ENCODE measurements at places on chromosomes 16 and 17.

- no peak for DNase-seq
Measured at GRCh38 chr17:77306790-77307478, 166.2 kb downstream of the SEC14L1 start.

GRCh38 chr16:68089067-68089466 is 3.9 kb downstream of the NFATC3 start:
- DNase-seq, result no peak

DNA sequence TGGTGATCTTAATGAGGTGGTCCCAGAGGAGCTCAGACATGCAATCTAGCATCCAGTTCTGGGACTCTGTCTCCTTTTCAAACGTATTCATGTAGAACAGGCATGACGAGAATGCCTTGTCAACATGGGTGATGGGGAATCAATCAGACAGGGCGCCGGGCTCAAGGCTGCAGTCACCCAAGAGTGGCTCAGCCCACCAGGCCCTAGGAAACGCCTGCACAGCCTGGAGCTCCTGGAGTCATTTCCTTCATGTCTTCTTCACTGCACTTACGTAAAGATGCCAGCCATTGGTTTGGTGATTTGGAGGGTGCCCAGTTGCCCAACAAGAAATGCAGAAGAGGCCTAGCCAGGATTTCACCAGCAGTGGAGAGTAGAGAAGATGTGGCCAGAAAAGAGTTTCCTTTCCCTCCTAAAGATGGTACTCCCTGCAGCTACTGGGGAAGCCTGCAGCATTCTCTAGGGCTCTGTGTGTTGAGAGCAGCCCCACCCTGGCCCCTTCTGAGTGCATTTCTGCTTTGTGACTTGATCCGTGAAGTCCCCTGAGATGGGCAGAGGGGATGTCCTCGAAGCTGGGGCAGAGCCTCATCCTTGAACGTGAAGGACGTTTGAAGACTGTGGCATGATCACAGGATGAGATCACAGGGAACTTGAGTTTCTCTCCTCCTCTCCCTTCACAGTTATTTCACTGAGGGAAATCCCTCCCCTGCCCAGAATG is 24.0 kb upstream of the STH start:
- no peak for DNase-seq

DNA sequence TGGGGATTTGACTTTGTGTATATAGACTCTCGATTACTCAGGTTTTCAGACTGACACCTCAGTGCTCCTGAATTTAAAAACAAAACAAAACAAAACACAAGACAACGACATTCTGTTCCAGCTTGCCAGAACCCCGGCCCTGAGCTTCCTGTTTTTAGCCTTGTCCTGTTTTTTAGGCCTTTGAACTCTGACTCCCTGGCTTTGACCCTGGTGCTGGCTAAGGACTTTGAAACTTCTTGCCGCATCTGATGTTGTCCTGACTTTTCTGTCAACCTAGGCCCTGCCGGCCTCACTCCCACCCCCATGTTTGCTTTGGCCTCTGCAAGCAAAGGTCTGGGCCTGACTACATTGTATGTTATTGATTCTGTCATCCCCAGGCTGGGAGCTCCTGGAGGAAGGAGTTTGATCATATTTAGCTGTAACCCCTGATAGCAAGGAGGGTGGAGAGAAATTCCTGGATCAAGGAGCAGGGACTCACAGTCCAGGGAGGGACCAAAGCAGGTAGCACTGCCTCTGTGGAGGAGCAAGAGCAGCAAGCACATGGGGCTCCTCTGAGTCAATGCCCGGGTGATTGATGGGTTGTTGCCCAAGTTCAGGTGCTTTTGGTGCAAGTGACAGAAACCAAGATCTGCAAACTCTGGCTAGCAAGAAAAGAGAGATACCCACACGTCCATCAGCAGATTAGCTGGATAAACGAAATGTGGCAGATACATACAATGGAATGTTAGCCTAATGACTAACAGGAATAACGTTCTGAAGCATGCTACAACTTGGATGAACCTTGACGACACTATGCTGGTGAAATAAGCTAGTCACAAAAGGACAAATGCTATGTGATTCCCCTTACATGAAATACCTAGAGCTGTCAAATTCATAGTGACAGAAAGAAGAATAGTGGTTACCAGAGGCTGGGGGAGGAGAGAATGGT is 7.7 kb downstream of the CCL16 start:
- peak; percentile 9 for DNase-seq

DNA sequence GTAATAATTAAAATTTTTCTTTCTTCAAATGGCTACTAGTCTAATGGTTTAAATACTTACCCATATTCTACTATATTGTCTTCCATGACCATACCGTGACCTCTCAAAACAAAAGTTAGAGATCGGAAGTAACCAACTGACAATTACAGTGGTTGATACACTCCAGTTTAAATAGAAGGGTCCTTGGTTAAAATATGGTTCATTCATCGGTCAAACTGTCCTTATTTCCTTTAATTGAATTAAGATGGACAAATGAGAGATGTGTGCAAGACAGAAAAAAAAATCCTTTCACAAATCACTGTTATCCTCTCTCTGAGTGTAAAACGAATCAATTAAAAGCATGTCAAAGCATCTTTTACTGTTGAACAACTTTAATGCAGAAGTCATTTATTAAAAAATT is 214.3 kb upstream of the TBX2 start:
- DNase-seq, result no peak

GRCh38 chr16:51399908-51400670 is 249.0 kb upstream of the SALL1 start:
- no peak for DNase-seq

DNA sequence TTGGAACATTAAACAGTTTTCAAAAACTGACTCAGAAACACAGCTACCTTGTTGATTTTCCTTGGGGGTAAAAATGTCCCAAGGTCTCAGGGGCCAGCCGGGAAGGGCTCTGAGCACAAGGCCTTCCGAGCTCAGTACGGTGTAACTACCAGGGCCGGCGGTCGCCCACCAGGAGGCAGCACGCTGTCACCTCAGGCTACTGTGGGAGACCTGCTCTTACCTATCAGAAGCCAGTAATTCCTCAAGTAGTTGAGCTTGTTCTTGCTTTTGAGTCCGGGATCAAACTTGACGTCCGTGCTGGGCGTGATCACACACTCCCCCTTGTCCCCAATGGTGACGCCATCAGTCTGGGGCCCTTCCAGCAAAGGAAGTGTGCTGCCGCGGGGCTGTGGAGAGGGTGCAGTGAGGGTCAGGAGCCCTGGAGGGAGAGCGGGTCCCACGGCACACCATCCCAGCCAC is 43.4 kb upstream of the ICAM2 start:
- no peak for DNase-seq

GRCh38 chr16:89918453-89919347 is at the start of gene MC1R:
Gene MC1R, plus strand, starts transcription at chr16:89918862. Its CDS starts 397 bp downstream, at chr16:89919259.
- DNase-seq, result peak; percentile 57

- no peak for DNase-seq
Measured at GRCh38 chr16:82340531-82340930, 170.5 kb upstream of the MPHOSPH6 start.

DNA sequence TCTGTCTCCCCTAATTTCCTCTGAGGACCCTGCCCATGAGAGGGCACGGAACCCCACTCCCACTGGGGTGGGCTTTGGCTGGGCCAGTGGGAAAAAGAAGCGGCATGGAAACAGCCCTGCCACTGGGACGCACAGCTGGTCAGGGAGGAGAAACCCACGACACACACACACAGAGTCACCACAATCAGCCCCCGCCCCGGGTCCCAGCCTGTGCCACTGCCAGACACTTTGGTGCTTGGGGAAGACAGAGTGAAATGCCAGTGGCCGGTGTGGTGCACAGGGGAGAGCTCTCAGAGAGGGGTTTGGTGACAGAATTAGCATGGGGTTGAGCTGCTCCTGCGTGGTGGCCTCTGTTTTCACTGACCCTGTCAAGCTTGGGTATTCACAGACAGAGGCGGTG is 30.7 kb upstream of the RNPS1 start:
- no peak for DNase-seq

DNA sequence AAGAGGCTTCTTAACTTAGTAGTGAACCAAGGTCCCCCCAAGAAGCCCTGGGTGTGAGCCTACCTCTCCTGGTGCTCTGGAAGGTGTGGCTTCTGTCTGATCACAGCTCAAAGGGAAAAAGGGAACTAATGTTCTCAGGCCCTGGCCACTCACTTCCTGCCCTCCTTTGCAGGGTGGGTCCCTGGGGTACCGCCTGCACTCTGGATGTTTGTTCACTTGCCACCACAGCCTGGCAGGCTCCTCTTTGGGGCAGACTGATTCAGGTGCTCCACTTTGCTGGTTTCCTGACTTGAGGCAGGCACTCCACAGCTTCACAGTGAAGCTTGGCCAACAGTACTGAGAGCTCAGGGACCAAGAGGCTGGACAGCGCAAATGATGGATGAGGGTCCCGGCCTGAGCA is 5.9 kb upstream of the MYO15A start:
- DNase-seq, result no peak

DNA sequence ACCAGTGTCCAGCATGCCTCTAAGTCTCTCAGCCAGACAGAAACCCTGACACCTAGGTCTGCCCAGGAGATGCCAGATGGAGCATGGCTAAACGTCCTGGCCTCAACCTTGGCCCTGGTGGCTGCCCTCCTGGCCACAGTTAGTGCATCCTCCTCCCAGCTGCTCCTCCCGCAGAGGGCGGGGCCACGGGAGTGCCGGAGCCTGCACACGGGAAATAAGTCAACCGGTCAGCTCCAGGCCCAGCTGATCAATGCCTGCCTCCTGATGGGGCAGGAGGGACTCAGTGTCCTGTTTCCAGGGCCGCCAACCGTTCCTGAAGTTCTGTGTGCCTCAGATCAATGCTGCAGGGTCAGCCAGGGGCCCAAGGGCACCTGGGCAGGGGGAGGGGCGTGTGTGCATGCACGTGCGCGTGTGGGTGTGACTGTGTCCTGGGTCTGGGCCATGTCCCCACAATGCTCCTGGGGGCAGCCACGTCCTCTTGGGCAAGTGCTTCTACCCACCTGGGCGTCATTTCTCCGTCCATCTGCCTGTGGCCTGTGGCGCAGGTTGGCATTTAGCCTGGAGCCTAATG is 4.6 kb upstream of the KCNJ12 start:
- no peak for DNase-seq

DNA sequence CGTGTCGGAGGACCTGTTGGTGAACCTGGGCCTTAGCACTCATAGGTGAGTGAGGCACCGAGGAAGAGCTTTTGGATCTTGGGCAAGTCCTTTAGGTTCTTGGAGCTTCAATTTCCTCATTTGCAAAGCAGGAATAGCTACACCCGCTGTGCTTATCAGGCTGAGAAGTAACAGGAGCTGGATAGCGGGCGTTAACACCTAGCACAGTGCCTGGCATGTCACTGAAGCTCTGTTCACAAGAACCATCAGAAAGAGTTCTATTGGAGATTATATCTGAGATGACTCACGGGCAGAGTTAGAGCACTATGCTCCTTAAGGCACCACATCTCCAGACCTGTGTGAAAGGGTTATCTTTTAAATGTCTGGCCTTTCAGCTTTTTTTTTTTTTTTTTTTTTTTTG is 12.8 kb downstream of the MEOX1 start:
- DNase-seq, result no peak

DNA sequence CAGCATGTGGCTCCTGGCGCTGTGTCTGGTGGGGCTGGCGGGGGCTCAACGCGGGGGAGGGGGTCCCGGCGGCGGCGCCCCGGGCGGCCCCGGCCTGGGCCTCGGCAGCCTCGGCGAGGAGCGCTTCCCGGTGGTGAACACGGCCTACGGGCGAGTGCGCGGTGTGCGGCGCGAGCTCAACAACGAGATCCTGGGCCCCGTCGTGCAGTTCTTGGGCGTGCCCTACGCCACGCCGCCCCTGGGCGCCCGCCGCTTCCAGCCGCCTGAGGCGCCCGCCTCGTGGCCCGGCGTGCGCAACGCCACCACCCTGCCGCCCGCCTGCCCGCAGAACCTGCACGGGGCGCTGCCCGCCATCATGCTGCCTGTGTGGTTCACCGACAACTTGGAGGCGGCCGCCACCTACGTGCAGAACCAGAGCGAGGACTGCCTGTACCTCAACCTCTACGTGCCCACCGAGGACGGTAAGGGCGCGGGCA is 645 bp downstream of the NLGN2 start:
- no peak for DNase-seq

DNA sequence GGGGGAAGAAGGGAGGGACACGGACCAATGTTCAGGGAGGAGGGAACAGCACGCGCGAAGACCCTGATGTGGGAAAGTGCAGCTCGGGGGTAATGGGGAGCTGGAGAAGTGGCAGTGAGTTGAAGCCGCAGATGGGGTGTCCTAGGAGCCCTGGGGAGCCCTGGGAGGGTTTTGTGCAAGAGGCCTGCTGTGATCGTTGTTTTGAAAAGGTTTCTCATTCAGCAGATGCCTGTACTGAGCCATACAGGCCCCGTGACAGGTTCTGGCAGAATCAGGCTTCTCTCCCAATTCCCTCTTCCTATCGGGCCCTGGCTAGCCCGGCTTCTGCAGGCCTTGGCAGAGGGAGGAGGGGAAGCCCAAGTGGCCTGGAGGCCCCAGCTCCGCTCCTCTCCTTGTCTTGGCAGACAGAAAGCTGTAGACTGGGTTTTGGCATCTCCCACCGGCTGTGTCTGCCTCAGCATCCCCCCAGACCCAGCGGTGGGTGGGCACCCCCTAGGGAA is 38.4 kb upstream of the EMP2 start:
- no peak for DNase-seq

DNA sequence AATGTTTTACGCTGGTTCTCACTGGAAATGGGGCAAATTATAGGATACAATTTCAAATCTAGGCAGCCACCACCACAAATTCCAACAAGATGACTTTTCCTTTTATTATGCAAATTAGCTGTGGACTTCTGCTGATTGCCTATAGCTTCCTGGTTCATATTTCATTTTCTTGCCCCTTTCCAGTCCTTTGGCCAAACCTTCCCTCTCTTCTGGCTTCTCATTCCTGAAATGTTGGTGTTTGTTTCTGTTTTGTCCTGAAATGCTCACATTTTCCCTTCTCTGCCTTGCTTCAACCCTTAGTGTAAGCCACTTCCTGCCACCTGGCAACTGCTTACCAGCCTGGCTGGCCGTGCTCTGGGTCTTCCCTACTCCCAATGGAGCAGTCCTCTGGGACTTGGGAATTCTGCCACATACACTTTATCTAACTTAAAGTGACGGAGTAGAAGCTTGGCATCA is 14.0 kb downstream of the PRSS54 start:
- peak; percentile 63 for DNase-seq

DNA sequence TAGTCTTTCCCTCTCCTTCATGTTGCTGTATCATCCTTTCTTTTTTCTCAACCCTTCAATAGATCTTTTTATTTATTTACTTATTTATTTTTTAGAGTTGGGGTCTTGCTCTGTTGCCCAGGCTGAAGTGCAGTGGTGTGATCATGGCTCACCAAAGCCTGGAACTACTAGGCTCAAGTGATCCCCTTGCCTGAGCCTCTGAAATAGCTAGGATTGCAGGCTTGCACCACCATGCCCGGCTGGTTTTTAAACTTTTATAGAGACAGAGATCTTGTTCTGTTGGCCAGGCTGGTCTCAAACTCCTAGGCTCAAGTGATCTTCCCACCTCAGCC is 51.7 kb downstream of the SNX29 start:
- DNase-seq, result no peak

- DNase-seq, result no peak
Measured at GRCh38 chr17:20243524-20243923, 223.8 kb downstream of the LGALS9B start.

- no peak for DNase-seq
Measured at GRCh38 chr17:43927060-43927864, 15.0 kb downstream of the PPY start.

All from astrocyte of the spinal cord (primary cell).